Amygdala (tissue), 56 donors: ENCODE measurements at places on chromosomes 2 and 18.

DNA sequence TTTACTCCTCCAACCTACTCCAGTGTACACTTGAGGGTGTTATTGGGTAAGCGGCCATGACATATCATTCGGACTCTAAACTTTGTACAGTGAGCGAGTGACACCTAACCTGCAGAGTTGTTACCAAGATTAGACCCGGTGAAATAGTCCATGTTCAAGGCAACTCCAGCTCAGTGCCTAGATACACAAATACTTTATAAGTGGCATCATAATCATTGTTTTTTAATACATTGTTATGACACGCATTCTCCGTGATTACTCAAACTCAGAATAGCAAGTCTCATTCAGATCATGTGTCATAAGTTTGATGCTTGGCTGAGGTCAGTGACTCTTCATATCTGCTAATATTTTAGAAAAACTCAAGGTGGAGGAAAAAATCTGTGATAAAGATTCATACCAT, 597.8 kb downstream of the DCC start:
- DNase-seq = no peak

DNA sequence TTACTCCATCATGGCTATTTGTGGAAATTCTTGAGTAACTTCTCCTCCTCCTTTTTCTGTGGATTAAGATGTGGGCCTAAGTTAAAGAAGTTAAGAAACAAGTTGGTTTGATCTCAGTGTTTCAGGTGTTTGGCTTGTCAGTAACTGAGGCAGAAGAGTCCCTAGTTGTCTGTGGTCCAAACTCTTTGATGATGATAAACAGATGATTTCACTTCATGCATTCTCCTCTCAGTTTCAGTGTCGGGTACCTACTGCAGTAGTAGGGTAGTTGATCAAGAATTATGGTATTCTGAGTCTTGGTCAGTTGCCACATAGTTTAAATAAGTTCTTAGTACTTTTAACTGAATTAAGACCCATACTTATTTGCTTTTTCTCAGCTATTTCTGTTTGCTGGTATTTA, 85.6 kb downstream of the NCOA1 start:
- DNase-seq = no peak

DNA sequence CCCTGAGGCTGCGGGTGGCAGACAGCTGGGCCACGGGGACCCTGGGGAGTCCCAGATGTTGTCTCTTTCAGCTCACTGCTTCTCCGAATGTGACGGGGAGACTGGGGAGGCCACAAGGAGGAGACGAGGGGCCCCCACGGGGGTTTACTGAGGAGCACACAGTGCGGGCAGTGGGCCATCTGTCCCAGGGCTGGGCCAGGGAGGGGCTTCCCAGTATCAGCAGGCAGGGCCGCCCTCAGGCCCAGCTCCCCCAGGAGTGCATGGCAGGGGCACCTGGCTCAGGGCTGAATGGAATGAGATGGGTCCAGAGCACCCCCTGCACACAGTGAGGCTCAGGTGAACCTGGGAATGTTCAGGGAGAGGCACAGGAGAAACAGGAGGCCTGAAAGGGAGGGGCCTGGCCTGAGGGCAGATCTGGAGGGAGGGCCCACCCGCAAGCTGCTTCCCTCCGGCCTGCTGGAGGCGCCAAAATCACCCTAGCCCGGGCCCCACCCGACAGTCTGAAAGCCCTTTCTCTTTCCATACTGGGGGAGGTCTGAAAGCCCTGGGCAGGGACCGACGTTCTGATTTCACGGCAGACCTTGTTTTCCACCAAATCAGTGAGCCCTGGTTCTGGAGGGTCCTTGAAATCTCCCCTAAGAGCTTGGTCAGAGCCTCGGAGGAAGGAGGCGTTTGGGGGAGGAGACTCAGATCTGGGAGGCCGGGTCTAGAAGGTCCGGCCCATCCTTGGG, 35.5 kb upstream of the PTMA start:
- DNase-seq = no peak

GRCh38 chr18:74499633-74500032, 3.5 kb downstream of the CNDP2 start:
- DNase-seq = peak; percentile 82

DNA sequence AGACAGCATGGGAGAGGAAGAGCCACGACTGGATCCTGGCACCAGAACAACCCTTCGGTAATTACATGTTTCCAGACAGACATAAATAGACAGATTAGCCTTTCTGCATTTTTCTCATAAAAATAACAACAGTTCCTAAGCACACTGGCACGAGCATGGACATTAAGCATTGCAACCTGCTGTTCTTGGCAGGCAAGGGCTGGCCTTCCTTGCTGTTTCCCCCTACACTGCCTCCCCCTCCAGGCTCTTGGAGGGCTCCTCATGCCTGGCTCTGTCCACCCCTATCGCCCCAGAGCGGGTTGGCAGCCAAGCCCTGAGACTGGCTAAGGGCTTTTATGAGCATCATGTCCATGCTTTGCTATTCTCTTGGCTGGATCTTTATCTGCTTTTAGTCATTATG, 89.6 kb downstream of the TTC32 start:
- no peak for DNase-seq

DNA sequence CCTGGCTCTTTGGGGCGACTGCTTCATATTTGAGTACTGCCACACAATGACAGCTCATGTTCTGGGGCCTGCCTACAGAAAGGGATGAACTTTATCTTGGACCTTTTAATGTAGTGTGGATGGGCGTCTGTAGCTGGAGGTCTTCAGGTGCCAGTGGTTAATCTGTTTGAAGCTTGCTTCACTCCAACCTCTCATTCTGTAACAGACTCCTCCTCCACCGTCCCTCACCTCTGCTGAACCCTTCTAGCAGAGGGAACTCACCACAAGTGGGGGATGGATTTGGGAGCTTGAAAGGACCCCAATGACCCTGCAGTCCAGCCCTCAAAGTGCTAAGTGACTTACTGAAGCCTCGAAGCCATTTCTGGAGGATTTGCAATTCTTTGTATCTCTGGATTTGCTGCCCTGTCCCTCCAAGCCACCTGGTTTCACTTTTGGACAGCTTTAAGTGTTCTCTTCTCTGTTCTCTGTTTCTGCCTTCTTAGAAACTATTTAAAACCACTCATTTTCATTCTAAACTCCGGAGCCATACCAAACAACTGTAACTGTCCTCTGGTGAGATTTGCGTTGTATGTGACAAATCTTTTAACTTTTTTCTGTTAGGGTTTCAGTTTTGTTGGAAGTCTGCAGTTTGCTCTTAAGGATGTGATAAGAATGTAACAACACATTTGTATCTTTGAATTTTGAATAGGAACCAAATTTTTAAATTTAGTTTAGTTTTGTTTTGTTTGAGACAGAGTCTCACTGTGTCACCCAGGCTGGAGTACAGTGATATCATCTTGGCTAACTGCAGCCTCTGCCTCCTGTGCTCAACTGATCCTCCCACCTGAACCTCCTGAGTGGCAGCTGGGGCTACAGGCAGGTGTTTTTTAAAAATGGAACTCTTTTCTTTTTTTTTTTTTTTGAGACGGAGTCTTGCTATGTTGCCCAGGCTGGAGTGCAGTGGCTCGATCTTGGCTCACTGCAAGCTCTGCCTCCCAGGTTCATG, 37.0 kb upstream of the CASP8 start:
- DNase-seq = no peak
